ENCODE measurements at places on chromosomes 7 and 10. TPM values are rescaled to one million over a fixed set of nuclear protein-coding genes. Genes with fewer than 3 reads are reported as not detected.

Gene ADAM12
- 8.8 TPM for total RNA-seq

Gene PDAP1
- total RNA-seq: 25.8 TPM

Gene SPDYE2
- 0.23 TPM for total RNA-seq

Gene SAP25
- total RNA-seq: not detected

Gene GPR146
- 3.2 TPM for total RNA-seq

Measured in diencephalon (tissue), 1 donor.